ENCODE measurements at places on chromosomes 5 and 9. TPM values are rescaled to one million over a fixed set of nuclear protein-coding genes. Genes with fewer than 3 reads are reported as not detected.

The CCDC112 gene
- total RNA-seq: 3.7 TPM

DNA sequence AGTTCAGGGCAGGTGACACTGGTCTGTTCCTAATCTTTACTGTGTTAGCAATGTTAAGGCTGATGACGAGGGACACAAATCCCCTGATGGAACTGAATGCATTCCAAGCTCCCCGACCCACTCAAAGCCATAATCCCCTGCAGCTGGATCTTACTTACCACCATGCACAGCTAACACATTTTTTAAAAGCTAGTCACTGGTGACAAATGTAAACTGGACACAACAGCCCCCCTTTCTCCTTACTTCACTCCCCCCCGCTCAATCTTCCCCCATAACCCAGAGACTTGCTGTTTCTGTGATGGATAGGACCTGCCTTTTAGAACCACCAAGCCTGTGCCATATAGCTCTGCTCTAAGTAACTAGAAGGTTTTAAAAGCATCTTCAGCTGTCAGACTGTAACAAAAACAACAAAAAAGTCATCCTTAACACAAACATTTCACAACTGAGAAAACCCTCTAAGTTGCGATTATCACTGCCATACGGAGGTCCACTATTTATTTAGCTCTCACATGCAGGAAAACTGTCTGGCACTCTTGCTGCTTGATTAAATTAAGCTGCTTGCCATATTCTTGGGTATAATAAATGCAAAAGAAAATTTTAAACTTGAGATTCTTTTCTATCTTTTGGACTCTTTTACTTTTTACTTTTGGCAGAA, 44.4 kb downstream of the BNC2 start:
- peak; percentile 35 for DNase-seq
- peaks cover 49% of the 10 kb centered on the region for H3K4me1 ChIP-seq
- H3K36me3 ChIP-seq: no peaks in the 10 kb centered on the region
- no peak overlapping the region for H3K4me3 ChIP-seq

DNA sequence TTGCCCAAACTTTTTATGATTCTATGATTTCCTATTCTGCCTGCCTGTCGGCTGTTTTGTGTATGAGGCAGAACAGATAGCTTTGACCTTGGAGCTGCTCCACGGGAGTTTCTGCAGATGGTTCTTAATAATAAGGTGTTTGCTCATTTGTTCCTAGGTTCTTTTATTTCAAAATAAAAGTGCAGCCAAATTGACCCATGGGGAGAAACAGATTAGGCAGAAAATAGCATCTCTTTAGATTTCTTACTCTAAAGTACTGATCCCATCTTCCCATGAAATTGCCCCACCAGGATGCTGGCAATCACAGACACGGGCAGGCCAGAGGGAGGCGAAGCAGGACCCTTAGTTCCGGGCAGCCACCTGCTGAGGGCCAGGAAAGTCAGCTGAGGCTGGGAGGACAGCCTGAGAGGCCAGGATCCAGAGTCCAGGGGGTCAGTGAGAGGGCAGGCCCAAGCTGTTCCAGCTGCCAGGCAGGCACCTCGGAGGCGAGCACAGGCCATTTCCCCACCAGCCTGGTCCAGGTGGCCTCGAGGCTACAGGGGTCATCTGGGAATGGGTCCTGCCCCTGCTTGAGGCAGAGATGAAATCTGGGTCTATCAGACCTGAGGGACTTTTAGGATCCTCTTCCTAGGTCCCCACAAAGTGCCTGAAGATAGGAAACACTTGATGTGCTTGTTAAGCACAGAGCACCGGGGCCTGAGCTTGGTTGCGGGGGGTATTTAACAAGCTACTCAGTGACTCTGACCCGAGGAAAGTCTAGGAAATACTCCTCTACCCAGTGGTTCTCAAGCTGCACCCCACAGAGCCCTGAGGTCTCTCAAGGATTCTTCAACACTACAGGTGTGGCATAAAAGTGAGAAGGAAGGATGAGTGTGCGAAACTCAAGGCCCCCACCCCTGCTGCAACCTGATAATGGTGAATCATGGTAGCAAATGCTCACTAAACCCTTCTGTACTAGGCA, 145.4 kb downstream of the CMYA5 start:
- no peak overlapping the region for H3K4me3 ChIP-seq
- H3K27ac ChIP-seq: no peak overlapping the region
- no peaks in the 10 kb centered on the region for H3K4me1 ChIP-seq
- no peak for DNase-seq
- H3K36me3 ChIP-seq: no peaks in the 10 kb centered on the region
- no peaks in the 10 kb centered on the region for H3K27me3 ChIP-seq

The ZNF474 gene
- total RNA-seq: 1.9 TPM

DNA sequence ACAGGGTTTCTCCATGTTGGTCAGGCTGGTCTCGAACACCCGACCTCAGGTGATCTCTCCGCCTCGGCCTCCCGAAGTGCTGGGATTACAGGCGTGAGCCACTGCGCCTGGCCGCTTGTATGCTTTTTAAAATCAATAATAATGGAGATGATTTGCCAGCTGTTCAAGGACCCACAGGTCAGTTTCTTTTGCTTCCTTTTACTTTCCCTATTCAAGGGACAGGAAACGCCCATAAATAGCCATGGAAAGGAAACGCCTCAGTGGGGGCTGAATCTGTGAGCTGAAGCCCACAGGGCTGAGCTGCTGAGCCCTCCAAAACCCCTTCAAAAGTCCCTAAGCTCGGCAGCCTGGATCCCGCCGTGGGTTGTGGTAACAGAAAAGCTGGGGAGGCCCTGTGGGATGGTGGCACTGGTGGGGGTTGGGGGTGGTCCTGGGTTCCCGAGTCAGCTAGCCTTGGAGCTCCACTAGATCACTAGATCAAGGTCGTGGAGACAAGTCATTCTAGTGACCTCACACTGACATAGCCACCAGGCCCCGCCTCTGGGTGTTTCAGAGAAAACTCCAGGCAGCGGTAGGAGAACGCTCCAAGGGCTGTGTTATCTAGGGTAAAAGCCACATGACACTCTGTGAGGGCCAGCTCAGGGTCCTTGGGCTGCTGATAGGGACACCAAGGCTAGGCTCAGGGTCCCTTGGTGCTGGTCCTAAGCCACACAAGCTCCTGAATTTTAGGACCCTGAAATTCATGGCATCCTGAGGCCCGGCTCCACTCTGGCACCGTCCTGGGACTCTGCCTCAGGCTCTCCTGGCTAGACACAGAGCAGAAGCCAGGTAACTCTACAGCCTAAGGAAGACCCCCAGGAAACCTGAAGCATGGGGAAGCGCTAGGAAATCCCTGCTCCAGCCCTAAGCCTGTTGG, 18.0 kb upstream of the DUSP1 start:
- H3K27ac ChIP-seq: peak overlapping the region; percentile 92
- no peaks in the 10 kb centered on the region for H3K36me3 ChIP-seq
- peaks cover 29% of the 10 kb centered on the region for H3K4me1 ChIP-seq

The HMCN2 gene
- total RNA-seq: 0.20 TPM

DNA sequence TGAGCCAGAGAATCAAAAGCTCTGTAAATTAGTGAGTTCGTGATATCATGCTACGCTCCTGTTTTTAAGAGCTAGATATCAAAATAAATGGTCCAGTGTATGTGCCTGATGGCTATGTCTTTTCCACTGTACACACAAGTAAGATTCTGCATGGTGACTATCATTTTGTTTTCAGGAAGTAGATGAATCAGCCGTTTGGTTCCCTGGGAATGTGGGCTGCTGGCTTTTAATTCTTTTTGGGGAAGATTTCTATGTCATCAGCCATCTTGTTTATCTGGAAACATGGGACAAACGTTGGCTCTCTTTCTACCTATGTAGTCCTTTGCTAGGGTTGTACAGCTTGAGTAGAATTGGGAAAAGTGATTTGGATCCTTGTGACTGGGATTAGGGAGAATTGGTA, 126.7 kb downstream of the GRIA1 start:
- H3K27me3 ChIP-seq: no peaks in the 10 kb centered on the region
- no peak overlapping the region for H3K27ac ChIP-seq
- H3K4me3 ChIP-seq: no peak overlapping the region
- no peaks in the 10 kb centered on the region for H3K36me3 ChIP-seq

DNA sequence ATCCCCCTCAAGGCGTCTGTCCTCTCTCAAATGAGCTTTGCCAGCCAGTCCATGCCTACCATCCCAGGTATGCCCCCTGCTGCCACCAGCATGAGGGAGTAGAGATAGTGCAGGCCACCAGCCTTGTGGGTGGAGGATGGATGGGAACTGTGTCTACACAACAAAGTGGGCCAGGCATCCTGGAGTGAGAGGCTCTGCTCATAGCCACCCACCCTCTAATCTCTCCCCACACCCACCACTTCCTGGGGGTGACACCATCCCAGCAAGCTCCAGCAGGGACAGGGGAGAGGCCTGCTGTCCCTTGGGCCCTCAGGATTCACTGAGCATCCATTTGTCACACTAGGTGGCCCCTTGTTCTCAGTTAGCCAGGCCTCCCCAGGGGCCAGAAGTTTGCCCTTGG, 25.5 kb upstream of the FOXI1 start:
- no peaks in the 10 kb centered on the region for H3K36me3 ChIP-seq
- no peak overlapping the region for H3K4me3 ChIP-seq
- no peak overlapping the region for H3K27ac ChIP-seq
- H3K27me3 ChIP-seq: peaks cover 2% of the 10 kb centered on the region
- H3K4me1 ChIP-seq: no peaks in the 10 kb centered on the region

GRCh38 chr5:151470439-151470838, 23.0 kb downstream of the SLC36A1 start:
- no peak overlapping the region for H3K4me3 ChIP-seq
- H3K4me1 ChIP-seq: no peaks in the 10 kb centered on the region
- H3K36me3 ChIP-seq: no peaks in the 10 kb centered on the region
- no peaks in the 10 kb centered on the region for H3K27me3 ChIP-seq
- no peak for DNase-seq
- H3K27ac ChIP-seq: peak overlapping the region; percentile 38

DNA sequence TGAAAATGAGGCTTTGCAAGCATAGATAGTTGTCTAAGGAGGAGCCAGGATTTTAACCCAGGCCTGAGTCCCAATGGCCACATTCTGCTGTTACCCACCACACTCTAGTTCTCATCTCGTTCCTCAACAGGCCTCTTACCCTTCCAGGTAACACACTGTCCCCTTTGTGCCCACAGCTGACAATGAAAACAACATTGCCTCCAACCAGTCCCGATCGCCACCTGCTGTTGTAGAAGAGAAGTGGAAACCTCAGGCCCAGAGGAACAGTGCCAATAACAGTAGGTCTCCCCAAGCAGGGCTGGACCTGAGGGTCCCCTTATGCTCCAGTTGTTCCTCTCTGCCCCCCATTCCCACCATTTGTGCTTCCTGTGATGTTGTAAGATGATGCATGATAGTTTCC, 30.4 kb downstream of the AMBP start:
- no peaks in the 10 kb centered on the region for H3K4me1 ChIP-seq
- H3K27ac ChIP-seq: no peak overlapping the region
- DNase-seq: no peak

GRCh38 chr9:2288309-2288708, 273.2 kb downstream of the SMARCA2 start:
- H3K36me3 ChIP-seq: no peaks in the 10 kb centered on the region
- H3K27ac ChIP-seq: no peak overlapping the region
- H3K4me3 ChIP-seq: no peak overlapping the region
- peaks cover 18% of the 10 kb centered on the region for H3K4me1 ChIP-seq

- H3K27ac ChIP-seq: no peak overlapping the region
- H3K27me3 ChIP-seq: no peaks in the 10 kb centered on the region
- no peak for DNase-seq
- no peak overlapping the region for H3K4me3 ChIP-seq
These were observed 8.0 kb upstream of the PLPP6 start for GRCh38 chr9:4654084-4654483.

The OR13C3 gene
- not detected for total RNA-seq

DNA sequence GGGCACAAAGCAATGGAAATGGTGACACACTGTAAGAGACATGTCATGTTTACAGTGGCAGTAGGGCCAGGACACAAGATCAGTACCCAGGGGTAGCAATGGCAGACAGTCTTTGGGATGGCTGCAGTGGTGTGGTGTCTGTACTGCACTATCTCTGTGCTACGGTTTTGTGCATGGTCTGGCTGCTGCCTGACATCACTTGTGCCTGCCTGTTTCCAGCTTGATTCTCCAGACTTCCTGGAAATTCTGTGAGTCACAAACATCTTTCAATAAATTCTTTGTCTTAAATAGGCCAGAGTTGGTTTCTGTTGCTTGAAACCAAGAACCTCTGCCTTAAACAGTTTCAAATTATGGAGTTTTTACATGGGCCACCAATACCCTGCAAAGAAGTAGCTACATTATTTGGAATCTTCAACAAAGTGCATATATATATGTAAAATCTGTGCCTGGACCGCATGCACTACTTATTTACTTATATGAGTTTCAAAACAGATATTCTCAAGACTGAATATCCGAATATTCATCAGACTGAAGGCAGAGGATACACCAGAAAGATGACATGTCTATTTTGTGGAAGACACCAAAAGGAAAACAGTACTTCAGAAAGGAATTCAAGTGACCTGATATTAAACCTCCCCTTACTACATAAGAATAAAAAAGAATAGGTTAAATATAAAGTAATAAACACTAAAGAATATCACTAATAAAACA, 188.1 kb downstream of the RFX3 start:
- H3K27ac ChIP-seq: peak overlapping the region; percentile 28
- DNase-seq: peak; percentile 38
- no peaks in the 10 kb centered on the region for H3K4me1 ChIP-seq

GRCh38 chr5:171478946-171479775, 59.7 kb downstream of the FGF18 start:
- peaks cover 4% of the 10 kb centered on the region for H3K4me1 ChIP-seq
- H3K36me3 ChIP-seq: no peaks in the 10 kb centered on the region
- no peak for DNase-seq
- H3K4me3 ChIP-seq: no peak overlapping the region
- H3K27ac ChIP-seq: no peak overlapping the region

DNA sequence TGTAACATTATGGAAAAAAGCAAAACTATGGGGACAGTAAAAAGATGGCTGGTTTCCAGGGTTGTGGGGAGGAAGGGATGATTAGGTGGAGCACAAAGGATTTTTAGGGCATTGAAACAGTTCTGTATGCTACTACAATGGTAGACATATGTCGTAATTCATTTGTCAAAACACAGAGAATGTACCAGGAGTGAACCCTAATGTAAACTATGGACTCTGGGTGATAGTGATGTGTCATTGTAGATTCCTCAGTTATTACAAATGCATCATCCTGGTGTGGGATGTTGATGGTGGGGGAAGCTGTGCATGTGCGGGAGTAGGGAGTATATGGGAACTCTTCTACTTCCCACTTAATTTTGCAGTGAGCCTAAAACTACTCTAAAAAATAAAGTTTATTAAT, 135.0 kb upstream of the GABRP start:
- H3K4me1 ChIP-seq: no peaks in the 10 kb centered on the region
- H3K36me3 ChIP-seq: no peaks in the 10 kb centered on the region
- H3K27me3 ChIP-seq: no peaks in the 10 kb centered on the region
- no peak overlapping the region for H3K27ac ChIP-seq
- no peak for DNase-seq
- no peak overlapping the region for H3K4me3 ChIP-seq

DNA sequence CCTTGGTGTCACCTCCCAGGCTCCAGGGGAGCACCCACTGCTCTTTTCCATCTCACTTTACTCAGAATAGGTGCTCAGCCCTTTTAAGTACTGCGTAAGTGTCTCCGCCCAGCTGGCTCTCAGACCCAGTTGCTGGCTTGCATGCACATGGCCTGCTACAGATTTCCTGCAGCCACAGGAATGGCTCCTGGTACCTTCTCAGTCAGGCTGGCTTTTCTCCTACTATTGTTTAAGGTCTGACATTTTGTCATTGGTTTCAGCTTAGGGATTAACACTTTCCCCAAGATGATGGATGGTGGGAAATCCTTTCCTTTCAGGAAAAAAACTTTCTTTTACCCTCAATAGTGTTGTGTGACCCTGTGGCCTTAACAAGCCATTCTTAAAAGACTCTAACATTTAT, 1652.3 kb upstream of the WWC1 start:
- no peaks in the 10 kb centered on the region for H3K27me3 ChIP-seq
- no peak overlapping the region for H3K4me3 ChIP-seq
- H3K4me1 ChIP-seq: no peaks in the 10 kb centered on the region
- H3K27ac ChIP-seq: no peak overlapping the region
